ENCODE measurements at places on chromosomes 3 and 15. TPM values are rescaled to one million over a fixed set of nuclear protein-coding genes. Genes with fewer than 3 reads are reported as not detected.

ZNF662 gene
- 6.7 TPM for total RNA-seq

DNAJC17 gene
- 12.0 TPM for total RNA-seq

EEF1AKMT4 gene
- total RNA-seq: 4.7 TPM

IL17RD gene
- total RNA-seq: 4.4 TPM

DAZL gene
- under 0.01 TPM for total RNA-seq

CCDC9B gene
- 35.0 TPM for total RNA-seq

MOBP gene
- total RNA-seq: not detected

PLOD2 gene
- 169 TPM for total RNA-seq

TMEM212 gene
- not detected for total RNA-seq

ACP3 gene
- total RNA-seq: under 0.01 TPM

CCR8 gene
- not detected for total RNA-seq

SLC26A6 gene
- total RNA-seq: 35.4 TPM

CCR9 gene
- total RNA-seq: not detected

NGLY1 gene
- 25.6 TPM for total RNA-seq

LYSMD2 gene
- total RNA-seq: 5.4 TPM

TIMP4 gene
- total RNA-seq: 5.7 TPM

TMCO5A gene
- total RNA-seq: not detected
